Activated naive CD4-positive, alpha-beta T cell treated with anti-CD3 and anti-CD28 coated beads, Interleukin-2, amount 10 ng/mL, durations not matched to agents 5 hours and 36 hours (primary cell): ENCODE measurements at places on chromosomes 3 and 15. TPM values are rescaled to one million over a fixed set of nuclear protein-coding genes. Genes with fewer than 3 reads are reported as not detected.

Gene LEKR1
- 1.2 TPM for total RNA-seq

Gene HCN4
- 0.05 TPM for total RNA-seq

Gene SI
- total RNA-seq: not detected

Gene CPN2
- not detected for total RNA-seq

Gene LRTM1
- not detected for total RNA-seq

Gene BFSP2
- not detected for total RNA-seq

Gene ITIH4
- 16.5 TPM for total RNA-seq

Gene CPNE4
- total RNA-seq: not detected

Gene EFHB
- total RNA-seq: not detected

Gene GCNT3
- total RNA-seq: not detected

Gene ALS2CL
- total RNA-seq: 29.8 TPM

Gene MDFIC2
- not detected for total RNA-seq

Gene IL5RA
- not detected for total RNA-seq

Gene TF
- 0.02 TPM for total RNA-seq

Gene UPK1B
- total RNA-seq: not detected

Gene CA12
- total RNA-seq: not detected

Gene PLCH1
- total RNA-seq: 0.14 TPM

Gene U2SURP
- total RNA-seq: 103 TPM

Gene MLF1
- total RNA-seq: not detected

Gene PRR23A
- not detected for total RNA-seq

Gene RNF123
- 44.7 TPM for total RNA-seq

Gene CCR3
- 0.19 TPM for total RNA-seq

Gene NR1I2
- 0.17 TPM for total RNA-seq

Gene TKT
- total RNA-seq: 295 TPM

Gene SLC22A14
- total RNA-seq: not detected

Gene ZPLD1
- not detected for total RNA-seq

Gene GP9
- total RNA-seq: not detected

Gene DNAH1
- total RNA-seq: 26.3 TPM

Gene CHL1
- total RNA-seq: not detected

Gene ARHGAP31
- total RNA-seq: 1.5 TPM

Gene IQCH
- total RNA-seq: 0.66 TPM

Gene IL17RD
- not detected for total RNA-seq

Gene ATP13A5
- total RNA-seq: not detected

Gene GOLGA8T
- total RNA-seq: 0.28 TPM

Gene RBP2
- total RNA-seq: not detected

Gene GOLGA6L4
- total RNA-seq: 0.75 TPM

Gene NEIL1
- 16.1 TPM for total RNA-seq

Gene PPP1R14D
- not detected for total RNA-seq

Gene HIGD2B
- 0.25 TPM for total RNA-seq

Gene CFAP100
- total RNA-seq: not detected

Gene TMEM207
- total RNA-seq: not detected

Gene DBR1
- total RNA-seq: 19.9 TPM

Gene TLR9
- total RNA-seq: 0.14 TPM

Gene FBXO40
- total RNA-seq: not detected

Gene BCL6
- total RNA-seq: 36.3 TPM

Gene NMB
- 3.8 TPM for total RNA-seq

Gene SLC6A11
- not detected for total RNA-seq

Gene ANKUB1
- not detected for total RNA-seq

Gene CHDH
- total RNA-seq: 0.43 TPM

Gene THRB
- total RNA-seq: not detected

Gene ZBTB20
- total RNA-seq: 12.0 TPM

Gene TRIM59
- 47.7 TPM for total RNA-seq

Gene MCTP2
- total RNA-seq: 16.6 TPM

Gene RBPMS2
- total RNA-seq: not detected
